Spinal cord (tissue), 10 donors: ENCODE measurements at places on chromosomes 3 and 15. TPM values are rescaled to one million over a fixed set of nuclear protein-coding genes. Genes with fewer than 3 reads are reported as not detected.

The FGF12 gene
- 61.5 TPM for polyA plus RNA-seq

The SOX14 gene
- 2.7 TPM for polyA plus RNA-seq

The PLSCR4 gene
- 23.3 TPM for polyA plus RNA-seq

The CA12 gene
- 12.1 TPM for polyA plus RNA-seq

The GNB5 gene
- polyA plus RNA-seq: 55.4 TPM

The ACOX2 gene
- polyA plus RNA-seq: 20.1 TPM

The GPR27 gene
- polyA plus RNA-seq: 32.9 TPM

The LYZL4 gene
- polyA plus RNA-seq: not detected

The CISH gene
- 3.2 TPM for polyA plus RNA-seq

The RPUSD2 gene
- 11.3 TPM for polyA plus RNA-seq

The MST1R gene
- 2.5 TPM for polyA plus RNA-seq

The IQCF5 gene
- not detected for polyA plus RNA-seq

The TBCCD1 gene
- 18.6 TPM for polyA plus RNA-seq

The AGTR1 gene
- 1.6 TPM for polyA plus RNA-seq

The NR2E3 gene
- polyA plus RNA-seq: 0.86 TPM

The XCR1 gene
- not detected for polyA plus RNA-seq

The DNAH1 gene
- 12.9 TPM for polyA plus RNA-seq

The P2RY13 gene
- 7.5 TPM for polyA plus RNA-seq

The POPDC2 gene
- polyA plus RNA-seq: 3.9 TPM

The EIF4E3 gene
- polyA plus RNA-seq: 26.4 TPM

The FRMD4B gene
- polyA plus RNA-seq: 41.5 TPM

The MINAR1 gene
- 19.3 TPM for polyA plus RNA-seq

The GUCA1C gene
- polyA plus RNA-seq: not detected

The PLA2G4B gene
- 31.2 TPM for polyA plus RNA-seq

The EFHB gene
- polyA plus RNA-seq: 6.9 TPM

The STAC gene
- 7.2 TPM for polyA plus RNA-seq

The RAD51 gene
- polyA plus RNA-seq: 6.3 TPM

The CIDEC gene
- 0.54 TPM for polyA plus RNA-seq

The P2RY12 gene
- polyA plus RNA-seq: 62.7 TPM

The ZNF774 gene
- polyA plus RNA-seq: 8.3 TPM

The SRP14 gene
- polyA plus RNA-seq: 511 TPM

The GRK7 gene
- 0.21 TPM for polyA plus RNA-seq

The DNAH12 gene
- 6.1 TPM for polyA plus RNA-seq

The RTP3 gene
- polyA plus RNA-seq: not detected
